Activated CD4-positive, CD25-positive, alpha-beta regulatory T cell treated with anti-CD3 and anti-CD28 coated beads, Interleukin-2, amount 50 U/mL, for 72 hours (primary cell): ENCODE measurements at places on chromosomes 7 and 10.

GRCh38 chr10:114042895-114043531, 653 bp upstream of the ADRB1 start:
- DNase-seq, result no peak

DNA sequence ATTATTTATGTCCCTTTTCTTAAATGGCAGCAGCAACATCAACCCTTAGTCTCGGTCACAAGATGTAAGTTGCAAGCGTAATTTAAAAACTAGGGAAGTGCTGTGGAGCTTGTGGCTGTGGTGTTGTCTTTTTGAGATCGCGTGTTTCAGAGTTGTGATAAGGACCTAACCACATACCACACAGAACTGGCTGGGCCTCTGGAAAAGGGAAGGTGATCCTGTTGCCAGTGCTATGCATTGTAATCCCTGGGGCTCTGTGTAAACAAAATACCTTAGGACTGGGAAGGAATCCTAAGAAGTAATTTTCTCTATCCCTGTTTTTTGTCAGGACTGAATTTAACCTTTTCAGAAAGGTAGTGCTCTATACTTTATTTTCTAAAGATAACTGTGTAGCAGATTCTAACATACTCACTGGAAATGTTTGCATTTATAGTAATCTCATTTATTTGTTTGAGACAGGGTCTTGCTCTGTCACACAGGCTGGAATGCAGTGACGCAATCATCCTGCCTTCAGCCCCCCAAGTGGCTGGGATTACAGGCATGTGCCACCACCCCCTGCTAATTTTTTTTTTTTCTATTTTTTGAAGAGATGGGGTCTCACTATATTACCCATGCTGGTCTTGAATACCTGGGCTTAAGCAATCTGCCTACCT, 60.4 kb downstream of the INPP5F start:
- no peak for DNase-seq

GRCh38 chr7:33157781-33158180, 28.4 kb downstream of the BBS9 start:
- no peak for DNase-seq

DNA sequence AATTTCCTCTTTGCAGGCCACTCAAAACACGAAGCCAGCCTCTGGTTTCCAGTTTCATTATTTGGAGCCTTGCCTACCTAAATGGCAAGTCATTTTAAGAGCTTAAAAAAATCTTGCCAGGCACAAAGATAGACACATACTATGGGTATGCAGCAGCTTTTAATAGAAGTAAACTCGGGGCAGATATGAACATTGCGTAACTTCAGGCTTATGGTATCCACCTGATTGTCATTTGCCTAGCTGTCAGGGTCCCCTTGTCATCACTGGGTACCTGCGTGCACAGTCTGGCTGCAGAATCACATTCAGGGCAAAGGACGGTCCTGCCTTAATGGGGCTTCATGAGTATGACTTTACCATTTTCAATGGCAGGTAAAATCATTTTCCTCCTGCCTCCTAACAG, 466.1 kb upstream of the NRP1 start:
- no peak for DNase-seq

- no peak for DNase-seq
Measured at GRCh38 chr10:132563485-132564248, 26.1 kb downstream of the INPP5A start.

- DNase-seq, result no peak
Measured at GRCh38 chr7:92137557-92137956, 3.3 kb upstream of the CYP51A1 start.

GRCh38 chr7:127654404-127655394, 2.7 kb downstream of the SND1 start:
- DNase-seq, result no peak

- DNase-seq, result no peak
Measured at GRCh38 chr10:128274938-128275337, 148.7 kb upstream of the MKI67 start.
